ACHN (cell line): ENCODE measurements at places on chromosomes 12 and 14.

DNA sequence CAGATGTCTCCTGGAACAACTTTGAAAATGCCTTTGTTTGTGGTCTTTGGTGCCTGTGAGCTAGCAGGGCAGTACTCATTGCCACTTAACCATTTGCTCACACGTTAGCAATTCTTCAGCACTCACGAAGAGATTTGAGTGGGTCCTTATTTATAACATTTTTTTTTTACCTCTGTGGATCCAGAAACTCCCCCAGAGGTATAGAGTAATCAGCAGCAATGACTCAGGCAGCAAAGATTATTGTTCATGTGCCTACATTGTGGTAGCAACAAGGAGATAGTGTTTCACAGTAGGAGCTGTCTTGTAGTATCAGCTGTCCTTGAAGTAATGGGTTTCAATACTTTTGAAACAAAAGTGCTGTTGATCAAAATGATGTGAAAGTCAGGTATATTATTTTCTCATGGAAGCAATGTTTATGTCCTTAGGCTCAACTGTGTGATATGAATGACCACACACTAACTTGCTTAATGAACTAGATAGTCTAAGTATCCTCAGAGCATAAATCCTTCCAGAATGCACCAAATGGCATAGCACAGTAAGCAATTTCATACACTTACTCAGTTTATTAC is 304.1 kb downstream of the EGLN3 start:
- peak; percentile 3 for DNase-seq

DNA sequence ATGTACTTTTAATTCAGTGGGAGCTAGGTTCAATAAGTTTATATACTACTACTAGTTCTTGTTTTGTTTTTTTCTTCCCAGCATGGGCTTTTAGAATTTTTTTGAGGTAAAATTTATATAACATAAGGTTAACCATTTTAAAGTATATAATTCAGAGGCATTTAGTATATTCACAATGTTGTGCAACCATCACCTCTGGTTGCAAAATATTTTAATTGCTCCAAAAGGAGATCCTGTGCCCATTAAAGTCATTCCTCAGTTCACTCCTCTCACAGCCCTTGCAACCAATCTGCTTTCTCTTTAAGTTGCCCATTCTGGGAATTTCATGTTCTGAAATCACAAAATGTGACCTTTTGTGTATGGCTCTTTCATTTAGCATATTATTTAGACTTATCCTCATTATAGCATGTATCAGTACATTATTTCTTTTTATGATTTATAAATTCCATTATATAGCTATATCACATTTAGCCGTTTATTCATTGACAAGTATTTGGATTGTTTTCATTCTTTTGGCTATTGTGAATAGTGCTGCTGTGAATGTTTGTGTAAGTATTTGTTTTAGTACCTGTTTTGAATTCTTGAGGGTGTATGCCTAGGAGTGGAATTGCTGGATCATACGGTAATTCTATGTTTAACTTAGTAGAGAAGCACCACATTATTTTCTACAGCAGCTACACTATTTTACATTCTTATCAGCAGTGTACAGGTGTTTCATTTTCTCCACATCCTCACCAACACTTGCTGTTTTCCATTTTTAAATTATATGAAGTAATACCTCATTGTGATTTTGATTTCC is 59.1 kb downstream of the ARHGAP5 start:
- no peak for DNase-seq

GRCh38 chr14:100754020-100754419 is 27.3 kb downstream of the DLK1 start:
- no peak for DNase-seq

DNA sequence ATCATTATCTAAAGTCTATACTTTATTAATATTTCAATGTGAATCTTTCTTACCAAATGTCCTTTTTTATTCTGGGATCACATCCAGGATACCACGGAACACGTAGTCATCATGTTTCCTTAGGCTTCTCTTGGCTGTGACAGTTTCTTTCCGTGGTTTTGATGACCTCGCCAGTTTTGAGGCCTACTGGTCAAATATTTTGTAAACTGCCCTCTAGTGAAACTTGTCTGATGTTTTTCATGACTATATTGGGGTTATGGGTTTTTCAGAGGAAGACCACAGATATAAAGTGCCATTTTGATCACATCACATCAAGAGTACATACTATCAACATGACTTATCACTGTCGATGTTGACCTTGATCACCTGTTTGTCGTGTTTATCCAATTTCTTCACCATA is 14.1 kb upstream of the SERPINA6 start:
- DNase-seq: peak; percentile 16

GRCh38 chr12:14952299-14952921 is 9.0 kb downstream of the ARHGDIB start:
- peak; percentile 59 for DNase-seq

DNA sequence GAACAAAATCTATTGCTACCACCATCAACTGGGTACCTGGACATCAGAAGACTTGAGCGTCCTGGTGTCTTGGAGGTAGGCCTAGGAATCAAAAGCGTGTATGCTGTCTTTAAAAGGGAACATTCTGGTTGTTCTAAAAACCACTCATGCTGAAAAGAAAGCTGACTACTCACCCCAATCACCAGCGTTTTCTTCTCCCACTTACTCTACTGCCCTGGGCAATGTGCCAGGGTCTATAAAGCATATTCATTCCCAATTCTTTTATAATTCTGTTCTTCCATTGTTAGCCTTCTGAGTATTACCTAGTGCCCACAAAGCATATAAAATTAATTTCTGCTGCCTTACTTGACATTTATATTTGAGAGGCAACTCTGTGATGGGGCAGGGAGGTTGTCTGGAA is 133.4 kb downstream of the KCNA5 start:
- no peak for DNase-seq

DNA sequence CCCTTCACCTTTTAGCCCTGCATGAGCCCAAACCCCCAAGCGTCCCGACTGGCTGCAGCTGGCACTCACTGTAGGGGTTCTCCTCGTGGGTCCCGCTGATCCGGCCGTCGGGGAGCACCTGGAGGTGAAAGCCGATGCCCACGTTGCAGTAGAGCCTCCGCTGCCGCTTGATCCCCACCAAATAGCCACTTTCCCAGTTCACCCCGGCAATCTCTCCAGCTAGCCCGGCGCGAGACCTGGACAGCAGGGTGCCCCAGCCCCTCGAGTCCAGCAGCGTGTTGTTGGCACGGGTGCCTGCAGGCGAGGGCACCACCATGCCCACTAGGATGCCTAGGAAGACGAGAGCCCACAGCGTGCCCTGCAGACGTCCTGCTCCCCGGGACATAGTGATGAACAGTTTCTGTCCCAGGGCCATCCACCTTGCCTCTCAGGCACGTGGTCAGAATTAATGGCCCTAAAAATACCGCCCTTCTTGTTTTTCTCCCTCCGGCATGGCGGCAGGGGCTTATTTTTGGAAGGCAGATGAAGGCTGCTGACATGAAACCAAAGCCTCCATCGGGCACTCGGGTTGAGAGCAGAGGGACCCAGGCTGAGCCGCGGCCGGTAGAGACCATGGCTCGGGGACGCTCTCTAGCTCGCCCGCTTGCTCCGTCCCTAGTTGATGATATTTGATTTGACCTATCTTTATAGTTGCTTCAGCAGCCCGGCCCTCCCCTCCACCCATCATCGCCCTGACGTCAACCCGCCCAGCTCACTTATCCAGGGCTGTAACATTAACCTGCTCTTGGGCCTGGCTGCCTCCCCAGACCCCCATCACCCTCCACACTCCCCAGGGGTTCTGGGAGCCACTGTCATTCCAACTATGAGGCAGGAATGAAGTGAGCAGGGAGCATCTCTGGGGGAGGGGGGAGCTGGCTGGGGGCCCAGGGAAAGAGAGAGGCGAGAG is at the start of gene FGF6:
TSS of gene FGF6 (minus strand) at position 660 of the 946 bp plus-strand sequence. CDS start at position 415, 245 bp downstream.
- DNase-seq: no peak

- no peak for DNase-seq
These were observed 609.0 kb downstream of the KCNH5 start for GRCh38 chr14:62436261-62436660.
